Caudate nucleus (tissue), 63 donors: ENCODE measurements at places on chromosomes 2 and 18.

- DNase-seq: no peak
These were observed 63.3 kb upstream of the STK17B start for GRCh38 chr2:196234672-196235071.

GRCh38 chr2:216202626-216203250 is 93.6 kb downstream of the XRCC5 start:
- no peak for DNase-seq

DNA sequence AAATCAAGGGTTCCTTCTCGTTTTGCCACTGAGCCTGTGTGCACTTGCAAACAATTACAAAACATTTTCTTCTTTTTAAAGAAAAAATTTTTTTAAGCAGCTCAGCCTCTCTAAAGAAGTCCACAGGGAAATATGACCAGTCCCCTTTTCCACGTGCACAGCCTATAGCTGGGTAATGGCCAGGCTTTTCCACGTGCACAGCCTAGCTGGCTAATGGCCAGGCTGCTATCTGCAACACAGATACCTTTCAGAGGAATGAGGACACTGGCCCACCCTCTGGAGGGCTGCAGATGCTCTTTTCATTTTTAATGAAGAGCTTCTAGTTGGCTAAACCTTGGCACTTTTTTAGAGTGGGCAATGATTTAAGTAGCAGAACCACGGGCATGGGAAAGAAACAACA is 46.3 kb downstream of the ASB18 start:
- DNase-seq: no peak

DNA sequence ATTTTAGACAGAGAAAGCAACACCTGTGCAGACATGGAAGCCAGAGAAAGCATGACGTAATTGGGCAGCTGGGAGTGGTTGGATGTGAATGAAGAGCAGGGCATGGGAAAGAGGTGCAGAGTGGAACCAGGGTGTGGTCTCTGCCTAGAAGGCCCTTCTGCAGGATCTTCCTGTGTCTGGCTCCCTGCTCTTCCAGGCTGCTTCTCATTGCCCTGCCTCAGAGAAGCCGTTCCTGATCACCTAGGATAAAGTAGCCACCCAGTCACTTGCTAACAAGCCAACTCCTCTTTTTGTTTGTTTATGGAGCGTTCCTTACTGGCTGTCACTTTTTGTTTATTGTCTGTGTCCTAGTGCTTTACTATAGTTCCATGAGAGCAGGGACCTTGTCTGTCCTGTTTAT is 28.5 kb downstream of the GALNT1 start:
- no peak for DNase-seq

DNA sequence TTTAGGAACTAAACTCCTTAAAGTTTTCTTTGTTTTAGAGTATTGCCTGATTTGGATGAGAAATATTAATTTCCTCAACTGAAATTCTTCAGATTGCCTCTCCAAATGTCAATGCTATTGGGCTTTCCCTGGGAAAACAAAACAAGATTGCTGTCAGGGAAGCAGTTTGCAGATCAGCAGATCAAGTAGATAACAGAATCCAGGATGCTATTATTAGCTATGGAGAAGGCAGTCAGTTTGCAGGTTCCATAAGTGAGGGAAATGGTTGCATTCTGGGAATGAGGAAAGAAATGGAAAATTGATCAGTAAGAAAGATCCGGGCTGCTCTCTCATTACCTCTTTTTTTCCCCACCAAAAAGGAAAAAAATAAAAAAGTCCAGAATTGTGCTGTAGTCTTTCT is 11.0 kb downstream of the LINC00305 start:
- DNase-seq: no peak

DNA sequence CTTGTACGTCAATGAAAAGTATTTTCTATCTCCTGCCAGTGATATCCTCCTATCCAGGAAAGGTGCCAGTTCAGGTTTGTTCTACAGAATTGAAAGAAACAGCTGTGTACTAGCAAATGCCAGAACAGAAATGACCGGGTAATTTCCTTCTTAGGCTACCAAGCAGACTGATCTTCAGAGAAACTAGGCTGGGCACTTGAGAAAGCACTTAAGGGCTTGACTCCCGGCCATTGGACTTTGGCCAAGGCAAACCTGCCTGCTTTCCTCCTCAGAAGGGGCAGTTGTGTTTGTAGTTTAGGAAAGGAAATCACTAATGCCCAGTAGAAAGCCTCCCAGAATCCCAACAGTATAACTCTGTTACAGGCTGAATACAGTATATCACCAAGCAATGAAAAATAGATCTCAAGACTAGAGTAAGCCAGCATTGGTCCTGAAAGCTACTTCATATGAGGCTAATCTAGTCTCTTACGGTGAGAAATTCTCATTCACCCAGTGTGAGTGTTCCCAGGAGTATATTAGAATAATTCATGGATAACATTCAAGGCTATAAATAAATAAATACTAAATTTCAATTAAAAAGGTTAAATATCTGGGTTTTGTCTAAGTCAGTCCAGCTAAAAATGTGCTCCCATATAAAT is 43.0 kb upstream of the COL5A2 start:
- no peak for DNase-seq

GRCh38 chr18:58662118-58662517 is 9.1 kb upstream of the MALT1 start:
- DNase-seq: no peak

DNA sequence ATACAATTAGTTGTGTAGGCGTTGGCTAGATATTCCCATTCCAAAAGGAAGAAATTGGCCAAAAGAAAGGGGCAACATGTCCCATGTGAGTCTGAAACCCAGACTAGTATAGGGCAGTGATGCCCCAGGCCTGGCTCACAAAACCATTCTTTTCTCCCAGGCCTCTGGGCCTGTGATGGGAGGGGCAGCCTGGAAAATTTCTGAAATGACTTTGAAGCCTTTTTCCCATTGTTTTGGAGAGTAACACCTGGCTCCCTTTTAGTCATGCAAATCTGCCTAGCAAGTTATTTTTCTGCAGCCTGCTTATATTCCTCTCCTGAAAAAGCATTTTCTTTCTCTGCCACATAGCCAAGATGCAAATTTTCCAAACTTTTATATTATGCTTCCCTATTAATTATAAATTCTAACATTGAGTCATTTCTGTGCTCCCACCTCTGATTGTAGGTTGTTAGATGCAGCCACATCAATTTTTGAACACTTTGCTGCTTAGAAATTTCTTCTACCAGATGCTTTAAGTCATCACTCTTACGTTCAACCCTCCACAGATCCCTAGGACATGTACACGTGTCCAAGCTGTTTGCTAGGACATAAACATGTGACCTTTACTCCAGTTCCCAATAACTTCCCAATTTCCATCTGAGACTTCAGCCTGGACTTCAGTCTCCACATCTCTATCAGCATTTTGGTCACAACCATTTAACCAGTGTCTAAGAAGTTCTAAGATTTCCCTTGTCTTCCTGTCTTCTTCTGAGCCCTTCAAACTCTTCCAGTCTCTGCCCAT is 76.1 kb upstream of the MC4R start:
- no peak for DNase-seq

- DNase-seq: no peak
These were observed 324.0 kb upstream of the UBE2E3 start for GRCh38 chr2:180656455-180656847.

GRCh38 chr2:64655018-64655664 is 1.4 kb upstream of the SERTAD2 start:
- no peak for DNase-seq

DNA sequence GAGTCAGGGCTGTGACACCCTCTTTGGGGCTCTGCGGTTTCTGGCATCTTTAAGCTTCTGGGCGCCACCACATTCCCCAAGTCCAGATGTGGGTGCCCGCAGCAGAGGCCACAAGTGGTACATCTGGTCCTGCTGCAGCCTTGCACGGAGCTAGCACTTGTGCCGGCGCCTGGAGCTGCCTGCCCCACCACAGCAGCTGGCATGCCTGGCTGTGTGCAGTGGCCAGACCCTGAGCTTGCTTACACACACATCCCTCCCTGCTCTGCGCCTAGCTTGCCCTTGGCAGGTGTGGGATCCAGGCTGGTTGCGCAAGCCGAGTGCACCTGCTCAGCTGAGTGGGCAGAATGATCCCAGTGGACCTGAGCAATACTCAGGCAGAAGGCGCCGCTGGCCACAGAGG is 27.3 kb downstream of the SLC4A10 start:
- no peak for DNase-seq

GRCh38 chr18:7198326-7198725 is 32.6 kb upstream of the LRRC30 start:
- DNase-seq: no peak

- DNase-seq: no peak
These were observed 102.7 kb upstream of the ARHGAP15 start for GRCh38 chr2:143026411-143027054.

GRCh38 chr18:43846299-43846698 is 569.0 kb upstream of the SYT4 start:
- no peak for DNase-seq

GRCh38 chr18:60277855-60278480 is 94.6 kb downstream of the MC4R start:
- DNase-seq: no peak

GRCh38 chr18:49648326-49648725 is 86.5 kb downstream of the LIPG start:
- DNase-seq: no peak

DNA sequence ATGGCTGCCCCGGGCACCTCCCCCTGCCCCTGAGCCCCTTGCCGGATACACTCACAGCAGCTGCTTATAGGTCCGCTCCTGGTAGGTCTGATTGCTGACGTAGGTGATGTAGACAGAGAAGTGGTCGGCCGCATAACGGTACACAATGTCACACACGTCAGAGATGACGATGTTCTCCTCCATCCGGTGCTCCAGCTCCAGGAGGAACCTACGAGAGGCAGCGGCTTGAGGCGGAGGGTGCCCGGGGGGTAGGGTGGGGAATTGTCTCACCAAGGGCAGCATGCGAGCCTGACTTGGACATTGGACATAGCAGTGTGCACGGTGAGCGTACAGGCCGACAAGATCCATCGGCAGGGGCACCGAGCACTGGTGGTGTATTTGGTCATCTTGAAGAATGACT is 22.8 kb downstream of the SNORC start:
- no peak for DNase-seq

- no peak for DNase-seq
These were observed 177.1 kb upstream of the HAAO start for GRCh38 chr2:42969231-42970150.
